Esophagus mucosa (tissue), 1 donor: ENCODE measurements at places on chromosomes 11 and 22. TPM values are rescaled to one million over a fixed set of nuclear protein-coding genes. Genes with fewer than 3 reads are reported as not detected.

GRCh38 chr11:94869186-94869585 lies 101.0 kb downstream of the AMOTL1 start:
- no peak for ATAC-seq

- peak; percentile 53 for ATAC-seq
These were observed 11.0 kb upstream of the HEPHL1 start for GRCh38 chr11:94010136-94010535.

GRCh38 chr22:23402275-23403151 lies 177.6 kb downstream of the IGLL1 start:
- peak; percentile 82 for ATAC-seq

GTSE1 gene
- 10.2 TPM for total RNA-seq
